ENCODE measurements at places on chromosomes 7 and 10. TPM values are rescaled to one million over a fixed set of nuclear protein-coding genes. Genes with fewer than 3 reads are reported as not detected.
A peak's percentile ranks its signal among the peaks of the same experiment; 100 is the strongest.

The PTF1A gene
- not detected for total RNA-seq

The EBLN1 gene
- total RNA-seq: not detected

The FAM25C gene
- not detected for total RNA-seq

The RBM48 gene
- total RNA-seq: 16.8 TPM

The SLC39A12 gene
- total RNA-seq: not detected

The PAX2 gene
- total RNA-seq: 0.18 TPM

The COL26A1 gene
- 0.11 TPM for total RNA-seq

The NXPH1 gene
- total RNA-seq: not detected

The ARHGEF5 gene
- 10.8 TPM for total RNA-seq

The DOCK4 gene
- total RNA-seq: 0.41 TPM

The SDK1 gene
- 1.2 TPM for total RNA-seq

DNA sequence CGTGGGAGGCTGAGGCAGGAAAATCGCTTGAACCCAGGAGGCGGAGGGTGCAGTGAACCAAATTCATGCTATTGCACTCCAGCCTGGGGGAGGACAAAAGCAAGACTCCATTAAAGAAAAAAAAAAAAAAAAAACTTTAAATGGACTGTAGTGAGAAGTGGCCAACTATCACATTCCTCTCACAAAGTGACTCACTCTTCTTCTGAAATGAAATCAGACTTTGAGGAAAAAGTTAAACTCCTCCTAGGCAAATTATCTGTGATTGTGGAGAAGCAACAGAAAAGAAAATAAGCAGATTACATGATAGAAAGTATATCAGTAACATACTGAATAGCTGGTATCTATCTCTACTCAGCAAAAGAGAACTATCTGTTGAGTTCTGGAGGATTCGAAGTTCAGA is 234.3 kb upstream of the PHF14 start:
- DNase-seq: no peak
- no peaks in the 10 kb centered on the region for H3K4me1 ChIP-seq
- no peaks in the 10 kb centered on the region for H3K27me3 ChIP-seq

DNA sequence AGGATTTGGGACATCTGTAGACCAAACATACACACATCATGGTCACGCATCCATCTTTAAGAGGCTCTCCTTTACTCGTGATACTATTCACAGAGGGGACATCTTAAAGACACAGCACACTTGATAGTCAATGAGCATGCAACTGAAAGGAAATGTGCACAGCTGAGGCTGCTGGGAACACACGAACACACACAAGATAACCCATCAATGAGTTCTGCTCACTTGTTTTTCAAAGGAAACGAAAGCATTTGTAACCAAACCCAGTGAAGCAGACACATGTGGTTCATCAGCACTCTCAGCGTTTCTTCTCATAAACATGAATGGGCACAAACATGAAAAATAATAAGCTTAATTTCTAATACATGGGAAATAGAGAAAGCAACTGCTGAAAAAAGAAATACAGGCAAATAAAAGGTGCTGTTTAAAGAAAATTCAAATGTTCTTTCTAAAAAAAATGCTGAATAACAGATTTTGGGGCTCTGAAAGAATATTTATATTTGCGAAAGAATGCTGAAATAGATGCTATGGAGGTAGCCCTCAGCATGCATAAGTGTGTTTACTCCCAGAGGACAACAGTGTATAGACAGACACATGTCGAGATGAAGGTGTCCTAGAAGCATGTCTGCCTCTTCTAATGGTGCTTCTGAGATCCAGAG is 59.7 kb upstream of the LAMB4 start:
- H3K36me3 ChIP-seq: no peaks in the 10 kb centered on the region
- no peak overlapping the region for H3K4me3 ChIP-seq
- no peaks in the 10 kb centered on the region for H3K4me1 ChIP-seq
- no peak for DNase-seq

DNA sequence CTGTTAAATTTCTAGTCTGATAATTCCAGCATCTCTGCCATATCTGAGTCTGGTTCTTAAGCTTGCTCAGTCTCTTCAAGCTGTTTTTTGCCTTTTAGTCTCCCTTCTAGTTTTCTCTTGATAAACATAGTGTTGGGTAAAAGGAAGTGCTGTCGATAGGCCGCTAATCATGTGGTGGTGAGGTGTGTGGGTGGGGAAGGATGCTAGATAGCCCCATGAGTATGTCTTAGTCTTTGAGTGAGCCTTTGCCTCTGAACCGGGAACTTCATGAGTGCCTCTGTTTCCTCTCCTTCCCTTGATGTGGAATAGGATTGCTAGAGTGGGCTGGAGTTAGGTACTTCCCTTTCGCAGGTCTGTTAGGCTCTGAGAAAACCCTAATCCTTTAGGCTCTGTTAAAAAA is 441.8 kb downstream of the INHBA start:
- no peaks in the 10 kb centered on the region for H3K4me1 ChIP-seq
- H3K36me3 ChIP-seq: no peaks in the 10 kb centered on the region
- no peaks in the 10 kb centered on the region for H3K27me3 ChIP-seq

- no peaks in the 10 kb centered on the region for H3K27me3 ChIP-seq
- H3K36me3 ChIP-seq: no peaks in the 10 kb centered on the region
- DNase-seq: no peak
- no peak overlapping the region for H3K4me3 ChIP-seq
These were observed 580.5 kb downstream of the AUTS2 start for GRCh38 chr7:70178787-70179186.

DNA sequence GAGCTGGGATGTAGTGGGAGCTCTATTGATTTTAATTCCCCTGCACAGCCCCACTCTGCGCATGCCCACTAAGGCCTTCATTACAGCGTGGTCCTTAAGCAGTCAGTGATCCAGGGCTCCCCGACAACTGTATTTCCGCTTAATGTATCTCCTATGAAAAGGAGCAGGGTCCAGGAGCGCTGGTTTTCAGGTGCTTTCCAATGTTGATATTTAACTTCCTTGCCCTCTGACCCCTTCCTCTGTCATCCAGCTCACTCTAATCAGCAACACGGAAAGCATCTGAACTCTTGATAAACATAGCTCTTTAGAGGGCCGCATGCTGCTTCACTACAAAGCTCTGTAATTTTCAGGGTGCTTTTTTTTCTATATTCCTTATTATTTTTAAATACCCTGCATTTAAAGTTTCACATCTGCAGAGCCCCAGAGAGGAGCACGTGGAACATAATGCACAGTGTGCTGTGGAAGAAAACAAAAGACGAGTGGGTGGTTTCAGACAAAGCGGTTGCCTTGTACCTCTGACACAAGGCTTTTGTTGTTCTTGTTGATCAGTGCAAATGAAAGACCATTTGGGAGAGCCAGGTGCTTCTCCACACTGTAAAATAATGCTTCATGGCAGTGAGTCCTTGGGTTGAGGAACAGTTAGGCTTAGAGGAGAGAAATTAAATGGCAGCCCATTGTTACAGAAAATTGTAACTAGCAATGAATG is 465.9 kb upstream of the CELF2 start:
- no peak overlapping the region for H3K4me3 ChIP-seq
- no peak for DNase-seq
- H3K27ac ChIP-seq: no peak overlapping the region

DNA sequence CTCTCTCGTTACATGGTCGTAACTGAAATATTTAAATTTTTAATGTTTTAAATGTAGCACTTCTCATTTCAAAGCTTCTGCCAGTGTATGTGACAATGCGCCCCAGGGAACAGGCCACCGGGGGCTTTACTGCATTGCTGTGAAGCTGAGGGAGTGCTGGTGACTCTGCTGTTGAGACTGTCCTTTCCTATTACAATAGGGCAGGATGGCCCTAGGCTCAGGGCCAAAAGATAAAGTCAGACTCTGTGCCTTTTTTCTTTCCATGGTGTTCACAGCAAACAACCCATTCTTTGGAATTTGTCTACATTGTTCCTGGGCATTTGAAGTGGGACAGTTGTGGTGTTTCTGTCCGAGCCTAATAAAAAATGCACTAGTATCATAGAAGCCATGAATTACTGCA is 107.3 kb downstream of the GALNT11 start:
- DNase-seq: no peak
- no peak overlapping the region for H3K4me3 ChIP-seq
- H3K36me3 ChIP-seq: peaks cover 28% of the 10 kb centered on the region
- H3K4me1 ChIP-seq: no peaks in the 10 kb centered on the region
- H3K27ac ChIP-seq: no peak overlapping the region

GRCh38 chr10:70811881-70812280 is 3.9 kb upstream of the SGPL1 start:
- H3K36me3 ChIP-seq: peaks cover 6% of the 10 kb centered on the region
- no peak for DNase-seq
- no peak overlapping the region for H3K4me3 ChIP-seq

DNA sequence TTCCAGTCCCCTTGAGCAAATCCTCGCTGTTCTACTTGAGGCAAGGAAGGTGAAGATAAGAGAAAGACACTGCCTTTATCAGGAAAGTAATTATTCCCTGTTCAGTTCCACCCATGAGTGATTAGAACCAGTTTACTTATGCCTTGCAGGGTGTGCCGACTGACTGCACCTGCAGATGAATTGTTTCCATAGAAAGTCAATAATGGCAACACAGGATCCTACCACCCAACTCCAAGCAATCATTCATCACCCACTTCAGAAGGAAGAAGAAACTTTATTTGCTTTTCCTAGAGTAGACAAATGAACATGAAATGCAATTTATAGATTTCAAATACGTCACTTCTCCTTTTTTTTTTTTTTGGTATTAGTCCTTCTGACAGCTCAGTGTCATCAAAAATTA is 383.9 kb downstream of the SORCS1 start:
- no peak overlapping the region for H3K4me3 ChIP-seq
- no peaks in the 10 kb centered on the region for H3K36me3 ChIP-seq
- no peak for DNase-seq
- H3K4me1 ChIP-seq: no peaks in the 10 kb centered on the region

DNA sequence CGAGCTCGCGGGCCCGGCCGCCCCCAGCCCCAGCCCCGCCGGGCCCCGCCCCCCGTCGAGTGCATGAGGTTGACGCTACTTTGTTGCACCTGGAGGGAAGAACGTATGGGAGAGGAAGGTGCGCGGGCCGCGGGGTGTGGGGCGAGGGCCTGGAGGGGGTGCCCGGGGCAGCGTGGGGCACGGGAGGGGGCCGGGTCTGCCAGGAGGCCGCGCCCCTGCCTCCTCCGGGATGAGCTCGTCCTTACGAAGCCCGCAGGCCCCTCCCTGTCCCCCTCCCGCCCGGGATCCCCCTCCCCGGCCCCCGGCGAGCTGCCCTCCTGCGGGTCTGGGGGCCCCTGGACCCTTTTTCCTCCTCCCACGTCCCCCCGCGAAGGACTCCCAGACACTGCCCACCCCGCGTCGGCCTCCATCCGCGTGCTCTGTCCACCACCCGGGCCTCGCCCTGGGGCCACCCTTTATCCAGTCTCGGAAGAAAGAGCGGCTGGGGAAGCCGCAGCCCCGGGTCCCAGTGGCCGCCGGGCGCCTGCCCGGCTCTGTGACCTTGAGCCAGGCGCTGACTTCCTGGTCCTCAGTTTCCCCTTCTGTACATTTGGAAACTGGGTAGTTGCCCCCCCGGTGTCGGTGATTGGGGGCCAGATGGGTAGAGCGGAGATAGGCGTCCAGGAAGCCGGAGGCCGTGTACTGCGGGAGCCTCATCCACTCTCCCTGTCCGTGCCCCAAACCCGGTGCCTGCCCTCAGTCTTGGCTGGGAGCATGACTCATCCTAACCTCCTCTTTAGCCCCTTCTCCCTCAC is 521 bp downstream of the LIMK1 start:
- peaks cover under 1% of the 10 kb centered on the region for H3K27me3 ChIP-seq
- H3K4me3 ChIP-seq: peak overlapping the region; percentile 87
- DNase-seq: no peak

GRCh38 chr10:127125331-127125730 is 71.1 kb downstream of the INSYN2A start:
- no peak overlapping the region for H3K27ac ChIP-seq
- H3K36me3 ChIP-seq: no peaks in the 10 kb centered on the region
- no peak for DNase-seq
- no peaks in the 10 kb centered on the region for H3K27me3 ChIP-seq

GRCh38 chr7:92967238-92967637 is 130.9 kb upstream of the CDK6 start:
- no peak overlapping the region for H3K4me3 ChIP-seq
- no peak overlapping the region for H3K27ac ChIP-seq
- DNase-seq: no peak
- H3K36me3 ChIP-seq: peaks cover 2% of the 10 kb centered on the region
- H3K4me1 ChIP-seq: peaks cover 4% of the 10 kb centered on the region

- H3K36me3 ChIP-seq: peaks cover 56% of the 10 kb centered on the region
- H3K27me3 ChIP-seq: no peaks in the 10 kb centered on the region
- H3K27ac ChIP-seq: no peak overlapping the region
- no peak overlapping the region for H3K4me3 ChIP-seq
- DNase-seq: no peak
These were observed 6.0 kb downstream of the ADCK2 start for GRCh38 chr7:140678816-140679130.

DNA sequence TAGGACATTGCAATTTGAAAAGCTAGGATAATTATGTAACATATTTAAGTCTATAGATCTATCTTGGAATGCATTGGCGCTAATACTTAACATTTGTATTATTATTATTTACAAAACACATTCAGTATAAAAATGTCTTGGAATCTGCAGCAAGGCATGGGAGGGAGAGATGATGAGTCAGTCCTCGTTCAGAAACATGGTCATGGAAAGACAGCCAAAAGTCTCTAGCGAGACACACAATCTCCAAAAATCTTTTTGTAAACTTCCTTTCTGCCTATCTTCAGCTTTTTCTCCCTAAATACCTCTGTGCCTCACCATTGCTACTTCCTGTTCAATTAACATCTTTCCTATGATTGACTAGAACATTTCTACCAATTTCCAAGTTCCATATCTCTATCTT is 188.4 kb upstream of the CACNA2D1 start:
- H3K4me3 ChIP-seq: no peak overlapping the region
- H3K27me3 ChIP-seq: no peaks in the 10 kb centered on the region
- H3K27ac ChIP-seq: no peak overlapping the region
- no peak for DNase-seq

DNA sequence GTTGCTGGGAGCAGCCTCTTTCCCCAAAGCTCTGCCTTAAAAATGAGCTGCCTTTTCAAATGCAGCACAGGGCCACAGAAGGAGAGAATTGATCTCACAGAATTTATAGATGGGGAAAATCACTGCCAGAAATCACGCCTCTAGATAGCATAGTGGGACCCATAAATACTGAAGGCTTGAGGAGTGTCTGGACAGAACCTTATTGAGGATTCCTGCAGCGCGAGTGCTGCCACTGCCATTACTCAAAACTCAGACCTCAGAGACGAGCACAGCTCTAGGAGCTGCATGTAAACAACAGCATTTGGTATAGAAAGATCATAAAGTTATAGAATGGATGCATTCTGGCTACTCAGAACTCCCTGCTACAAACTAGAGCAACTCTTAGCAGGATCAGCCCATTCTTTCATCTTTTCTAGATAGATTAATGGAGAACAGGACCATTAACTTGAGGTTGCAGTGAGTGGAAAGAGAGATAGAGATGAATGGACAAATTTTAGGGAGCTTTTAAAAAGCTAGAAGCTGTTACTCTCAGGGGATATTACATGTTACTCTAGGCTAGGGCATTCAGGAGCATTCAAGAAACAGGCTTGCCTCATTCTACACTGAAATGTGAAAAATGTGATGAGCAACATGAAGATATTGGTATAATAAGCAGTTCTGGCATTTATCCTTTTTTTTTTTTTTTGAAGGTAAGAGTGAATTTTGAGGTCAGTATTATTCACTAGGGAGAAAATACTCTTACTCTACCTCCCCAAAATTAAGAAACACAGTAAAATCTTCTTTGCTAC is 267.2 kb upstream of the SLC26A5 start:
- DNase-seq: no peak
- H3K27me3 ChIP-seq: no peaks in the 10 kb centered on the region
- no peaks in the 10 kb centered on the region for H3K36me3 ChIP-seq
- no peak overlapping the region for H3K4me3 ChIP-seq
- H3K4me1 ChIP-seq: no peaks in the 10 kb centered on the region

- no peak overlapping the region for H3K4me3 ChIP-seq
- H3K27ac ChIP-seq: no peak overlapping the region
These were observed 28.6 kb downstream of the MRPL32 start for GRCh38 chr7:42960762-42961161.
